ENCODE measurements at places on chromosomes 7 and 10.

DNA sequence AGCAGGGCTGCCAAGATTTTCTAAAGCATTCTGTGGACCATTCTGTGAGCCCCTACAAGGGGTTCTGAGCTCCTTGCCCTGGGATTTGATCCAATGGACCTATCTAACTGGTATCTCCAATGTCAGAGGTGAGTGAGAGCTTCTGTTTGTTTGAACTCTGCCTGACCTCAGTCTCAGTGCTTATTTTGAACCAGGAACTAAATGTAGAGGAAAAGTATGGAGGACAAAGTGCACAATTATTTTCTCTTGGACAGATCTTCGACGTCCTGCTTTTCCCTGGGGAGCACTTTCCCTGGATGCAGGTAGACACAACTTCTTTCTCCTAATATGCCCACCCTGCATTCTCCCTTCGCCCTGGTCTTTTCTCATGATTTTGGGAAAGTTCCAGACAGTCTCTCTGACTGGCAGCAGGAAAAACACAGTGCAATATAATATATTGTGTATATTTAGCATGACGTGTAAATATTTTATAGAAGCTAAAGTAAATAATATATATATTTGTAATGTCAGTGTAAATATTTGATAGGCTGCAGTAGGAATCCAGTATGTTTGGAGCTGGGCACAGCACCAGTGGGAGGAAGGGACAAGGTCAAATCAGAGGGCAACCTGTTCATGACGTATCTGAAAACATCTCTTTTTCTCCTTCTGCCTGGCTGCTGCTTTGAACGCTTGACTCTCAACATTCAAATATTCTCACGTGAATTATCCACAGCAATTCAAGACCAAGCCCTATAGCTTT, 184.0 kb upstream of the LYZL1 start:
- no peak for DNase-seq

- DNase-seq, result no peak
These were observed 63.3 kb upstream of the CHST15 start for GRCh38 chr10:124156524-124157260.

GRCh38 chr7:64433590-64433989, 119.8 kb downstream of the ZNF736 start:
- no peak for DNase-seq

DNA sequence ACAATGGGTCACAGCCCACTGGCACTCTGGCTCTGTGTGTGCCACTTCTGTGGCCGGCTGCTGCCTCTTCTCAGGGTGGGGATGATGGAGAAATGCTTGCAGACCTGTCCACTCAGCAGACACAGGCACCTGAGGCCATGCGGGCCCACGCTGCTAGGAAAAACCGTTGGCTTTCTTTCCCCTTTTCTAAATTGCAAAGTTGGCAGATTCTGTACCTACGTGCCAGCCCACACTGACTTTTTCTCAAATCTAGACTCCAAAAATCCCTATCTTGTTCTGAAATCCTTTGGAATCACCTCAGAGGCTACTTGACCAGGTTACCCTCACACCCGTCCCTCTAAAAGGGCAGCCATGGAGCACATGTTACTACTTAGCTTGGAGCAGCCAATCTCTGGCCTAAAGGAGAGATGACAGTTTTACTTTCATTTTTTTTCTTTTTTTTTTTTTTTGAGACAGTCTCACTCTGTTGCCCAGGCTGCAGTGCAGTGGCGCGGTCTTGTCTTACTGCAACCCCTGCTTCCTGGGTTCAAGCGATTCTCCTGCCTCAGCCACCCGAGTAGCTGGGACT, 99.4 kb downstream of the RNF216 start:
- DNase-seq, result no peak

GRCh38 chr7:76377186-76377918, 18.6 kb upstream of the YWHAG start:
- DNase-seq, result no peak

DNA sequence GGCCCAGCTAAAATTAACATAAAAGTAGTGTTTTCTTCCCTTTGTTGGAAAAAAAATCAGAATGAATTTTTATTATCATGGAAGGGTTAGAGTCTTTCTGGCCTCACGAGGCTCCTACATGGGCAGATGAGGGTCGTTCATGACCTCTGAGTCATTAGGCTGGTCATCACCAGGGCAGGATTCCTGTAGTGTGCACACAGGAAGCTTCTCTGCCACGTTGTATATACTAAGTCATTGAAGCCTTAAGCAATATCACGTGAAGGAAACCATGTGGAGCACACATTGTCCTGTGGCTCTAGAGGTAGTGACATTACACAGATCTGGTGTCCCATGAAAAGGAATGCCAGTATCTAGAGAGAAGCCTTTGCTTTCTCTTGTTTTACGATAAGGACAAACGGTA, 84.7 kb upstream of the C1QL3 start:
- DNase-seq, result no peak

- DNase-seq, result no peak
These were observed 97.2 kb downstream of the RALA start for GRCh38 chr7:39720586-39720985.

- DNase-seq, result no peak
These were observed 57.6 kb downstream of the VCL start for GRCh38 chr10:74055383-74056049.

- no peak for DNase-seq
These were observed 461.4 kb downstream of the KCNMA1 start for GRCh38 chr10:77176232-77176631.

DNA sequence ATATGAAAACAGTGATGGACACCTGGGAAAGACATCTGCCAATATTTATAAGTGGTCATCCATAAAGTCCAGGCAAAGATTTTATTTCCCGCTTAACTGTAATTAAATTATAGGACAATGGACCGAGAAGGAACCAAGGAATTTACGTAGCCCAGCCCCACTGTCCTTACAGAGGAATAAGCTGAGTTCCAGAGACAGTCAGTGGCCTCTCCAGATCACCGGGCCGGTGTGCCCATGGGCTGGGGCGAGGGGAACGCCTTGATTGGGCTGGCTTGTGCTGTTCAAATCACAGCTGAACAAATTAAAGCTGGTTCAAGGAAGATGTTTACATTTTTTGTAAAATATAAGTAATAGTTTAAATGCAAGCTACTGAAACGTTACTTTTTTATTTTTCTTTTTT, 40.7 kb downstream of the PFKP start:
- no peak for DNase-seq

DNA sequence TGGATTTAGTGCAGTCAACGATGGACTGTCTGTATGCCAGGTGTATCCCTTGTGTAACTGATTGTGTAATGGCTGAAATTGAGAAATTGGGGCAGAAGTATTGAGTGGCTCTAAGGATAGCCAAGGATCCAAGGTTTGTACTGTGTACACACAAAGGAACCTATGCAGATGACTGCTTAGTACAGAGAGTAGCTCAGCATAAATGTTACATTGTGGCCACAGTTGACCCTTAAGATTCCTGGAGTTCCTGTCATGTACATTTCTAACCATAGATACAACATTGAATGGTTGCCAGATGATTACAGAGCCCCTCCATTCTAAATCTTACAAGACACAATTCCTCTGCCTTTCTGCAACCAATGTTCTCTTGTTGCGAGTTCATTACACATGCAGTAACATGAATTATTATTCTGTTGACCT, 25.3 kb downstream of the CCDC126 start:
- no peak for DNase-seq

DNA sequence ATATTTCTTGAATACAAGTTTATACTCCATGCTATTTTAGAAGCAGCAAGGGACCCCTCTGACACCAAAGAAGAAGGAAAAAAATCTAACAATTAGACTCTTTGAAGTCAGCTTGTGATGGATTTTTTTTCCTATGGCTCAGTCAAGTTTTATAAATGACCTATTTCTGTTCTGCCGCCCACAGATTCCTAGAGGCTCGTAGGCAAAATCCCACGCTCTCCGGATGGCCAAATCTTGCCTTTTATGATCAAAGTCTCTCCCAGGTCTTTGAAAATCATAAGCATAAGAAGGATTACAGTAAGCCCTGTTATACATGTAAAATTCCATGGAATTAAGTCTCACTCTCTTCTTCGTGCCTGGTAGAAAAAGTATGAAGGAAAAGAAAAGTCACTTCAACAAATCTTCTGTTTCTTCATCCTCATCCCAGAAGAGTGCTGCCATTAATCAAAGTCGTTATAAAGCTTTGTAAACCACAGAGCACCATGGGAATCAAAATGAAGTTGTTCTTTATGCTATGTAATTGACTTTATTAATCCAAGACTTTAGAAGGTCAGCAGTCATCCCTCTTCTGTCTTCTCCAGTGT, 33.1 kb downstream of the ASB13 start:
- no peak for DNase-seq

GRCh38 chr10:90847436-90847835, 10.4 kb downstream of the HTR7 start:
- DNase-seq, result no peak

- DNase-seq, result no peak
These were observed 909.7 kb upstream of the AUTS2 start for GRCh38 chr7:68688416-68689086.

- no peak for DNase-seq
These were observed 114.3 kb downstream of the ALOX5 start for GRCh38 chr10:45488365-45488764.

DNA sequence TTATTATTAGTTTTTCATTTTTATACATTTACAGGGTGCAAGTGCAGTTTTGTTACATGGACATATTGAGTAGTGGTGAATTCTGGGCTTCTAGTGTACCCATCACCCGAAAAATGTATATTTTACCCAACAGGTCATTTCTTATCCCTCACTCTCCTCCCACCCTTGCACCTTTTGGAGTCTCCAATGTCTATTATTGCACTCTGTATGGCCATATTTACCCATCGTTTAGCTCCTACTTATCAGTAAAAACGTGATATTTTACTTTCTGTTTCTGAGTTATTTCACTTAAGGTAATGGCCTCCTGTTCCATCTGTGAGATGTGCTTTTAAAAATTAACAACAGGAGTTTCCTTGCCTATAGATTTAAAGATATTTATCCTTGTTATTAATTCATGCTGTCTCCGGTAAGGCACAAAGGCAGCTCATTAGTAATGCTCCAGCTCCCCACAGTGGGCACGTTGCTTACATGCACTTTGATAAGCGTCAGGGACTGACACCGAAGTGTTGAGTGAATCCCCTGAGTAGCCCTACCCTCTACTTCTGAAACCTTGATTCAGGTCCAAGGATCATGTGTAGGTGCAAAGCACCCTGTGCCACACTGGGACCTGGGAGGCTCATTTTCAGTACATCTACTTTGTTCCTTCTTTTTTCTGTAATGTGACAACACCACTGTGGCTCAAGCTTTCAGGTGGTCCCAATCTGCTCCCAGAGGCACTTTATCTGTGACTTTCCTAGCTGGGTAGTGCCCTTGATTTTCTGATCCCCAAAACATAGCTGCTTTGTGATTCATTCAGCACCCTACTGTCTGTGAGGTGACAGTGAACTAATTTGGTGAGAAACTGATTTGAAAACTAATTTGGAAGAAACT, 27.3 kb downstream of the HYAL4 start:
- peak; percentile 3 for DNase-seq

DNA sequence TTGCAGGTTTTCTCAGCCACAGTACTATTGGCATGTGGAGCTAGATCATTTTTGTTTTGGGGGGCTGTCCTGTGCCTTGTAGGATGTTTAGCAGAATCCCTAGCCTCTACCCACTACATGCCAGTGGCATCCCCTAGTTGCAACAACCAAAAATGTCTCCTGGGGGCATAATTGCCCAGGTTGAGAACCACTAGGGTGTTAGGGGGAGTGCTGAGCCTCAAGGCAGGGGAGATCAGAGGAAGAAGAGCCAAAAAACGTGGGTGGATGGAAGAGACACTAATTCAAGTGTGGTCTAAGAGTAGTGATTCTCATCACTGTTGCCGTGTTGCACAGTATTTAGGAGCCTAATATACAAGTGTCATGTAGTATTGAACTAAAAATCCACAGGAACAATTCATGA, 31.7 kb upstream of the CCNY start:
- DNase-seq, result no peak

- no peak for DNase-seq
These were observed 5.2 kb upstream of the HMX2 start for GRCh38 chr10:123142701-123143161.

DNA sequence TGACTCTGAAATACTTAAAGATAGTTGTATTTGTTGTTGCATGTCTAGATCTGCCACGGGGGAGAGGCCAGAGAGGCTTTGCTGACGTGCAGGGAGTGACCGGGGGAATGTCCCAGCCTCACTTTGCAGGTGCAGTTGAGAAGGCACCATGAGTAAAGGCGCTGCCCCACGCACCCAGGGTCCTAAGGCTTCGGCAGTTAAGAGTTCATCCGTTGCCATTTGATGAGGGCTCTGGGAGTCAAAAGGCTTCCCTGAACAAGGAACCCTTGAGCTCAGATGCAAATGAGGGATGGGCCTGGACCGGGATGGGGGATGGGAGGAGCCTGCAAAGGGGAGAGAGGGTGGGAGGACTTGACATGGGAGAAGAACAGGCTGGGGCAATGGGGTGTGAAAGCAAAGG, 20.4 kb downstream of the PPP2R2D start:
- DNase-seq, result no peak

GRCh38 chr10:5656737-5657579, 9.4 kb downstream of the ASB13 start:
- no peak for DNase-seq

Data from stimulated activated CD4-positive, alpha-beta T cell treated with anti-CD3 and anti-CD28 coated beads, TNF-alpha, amount 100 ng/mL, for 48 hours (primary cell).